Activated CD4-positive, alpha-beta T cell treated with anti-CD3 and anti-CD28 coated beads, Interleukin-2, amount 10 ng/mL, durations not matched to agents 7 days and 5 days (primary cell): ENCODE measurements at places on chromosomes 12 and 14.

DNA sequence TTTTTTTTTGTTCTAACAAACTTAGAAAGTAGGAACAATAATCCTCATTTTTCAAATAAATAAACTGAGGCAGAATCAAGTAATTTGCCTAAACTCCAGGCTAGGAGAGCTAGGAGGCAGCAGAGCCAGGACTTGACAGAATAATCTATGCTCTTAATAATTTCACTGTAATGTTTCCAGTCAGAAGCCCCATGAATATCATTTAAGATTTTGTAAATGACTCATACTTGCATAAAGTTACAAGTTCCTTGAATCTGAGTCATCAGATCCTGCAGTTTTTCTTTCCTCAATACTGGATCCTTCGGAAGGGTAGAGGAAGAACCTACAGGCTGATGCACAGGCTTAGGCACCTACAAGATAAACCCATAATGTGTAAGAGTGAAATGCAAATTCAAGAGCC, 29.0 kb downstream of the CAPRIN2 start:
- no peak for DNase-seq

- peak; percentile 19 for DNase-seq
Measured at GRCh38 chr12:607541-608001, 55.7 kb downstream of the NINJ2 start.

DNA sequence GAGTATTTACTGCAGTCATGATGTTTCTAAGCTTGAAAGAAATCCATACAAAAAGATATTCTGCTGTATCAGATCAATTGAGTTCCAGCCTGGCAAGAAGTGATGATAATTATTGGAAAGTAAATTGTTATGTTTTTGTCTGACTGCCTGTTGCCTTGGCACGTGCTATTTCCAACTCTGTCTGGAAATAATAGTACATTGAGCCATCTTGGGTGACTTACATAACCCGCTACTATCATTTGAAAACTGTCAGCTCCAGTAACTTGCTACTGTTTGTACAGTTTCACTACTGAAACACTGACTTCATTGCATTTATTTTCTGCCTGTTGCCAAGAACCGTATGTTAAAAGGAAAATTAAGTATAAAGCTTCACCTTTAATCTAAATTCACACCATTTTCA, 318.6 kb downstream of the ITPR2 start:
- no peak for DNase-seq

DNA sequence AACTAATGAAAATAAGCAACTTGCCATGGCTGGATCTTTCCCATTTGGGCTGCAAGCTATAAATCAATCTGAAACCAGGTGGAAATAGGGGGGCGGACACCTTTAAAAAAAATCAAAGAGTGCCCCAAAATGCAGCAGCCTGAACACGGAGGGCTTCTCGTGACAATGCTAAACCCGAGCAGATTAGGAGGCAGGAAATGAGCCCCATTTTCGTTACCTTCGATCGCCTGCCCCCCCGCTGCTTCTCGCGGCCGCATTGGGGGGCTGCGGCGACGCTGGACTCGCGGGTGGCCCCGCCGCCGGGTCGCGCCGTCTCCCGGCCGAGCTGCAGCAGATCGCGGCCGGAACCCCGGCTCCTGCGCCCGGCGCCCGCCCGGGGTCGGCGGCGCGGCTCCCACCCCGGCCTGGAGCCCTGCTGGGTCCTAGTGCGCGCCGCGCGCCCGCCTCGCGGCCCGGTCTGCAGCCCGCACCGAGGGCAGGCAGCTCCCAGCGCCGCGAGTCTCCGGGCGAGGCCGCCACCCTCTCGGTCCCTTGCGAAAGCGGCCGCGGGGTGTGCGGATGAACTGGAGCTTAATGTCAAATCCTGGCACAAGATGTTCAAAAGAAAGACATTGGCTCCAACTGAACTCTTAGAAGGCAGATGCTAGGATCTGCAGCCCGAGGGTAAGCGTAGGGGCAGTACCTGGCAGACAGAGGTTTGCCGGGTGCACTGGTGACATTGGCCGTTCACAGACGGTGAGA, 201.9 kb upstream of the FOXN3 start:
- peak; percentile 75 for DNase-seq

DNA sequence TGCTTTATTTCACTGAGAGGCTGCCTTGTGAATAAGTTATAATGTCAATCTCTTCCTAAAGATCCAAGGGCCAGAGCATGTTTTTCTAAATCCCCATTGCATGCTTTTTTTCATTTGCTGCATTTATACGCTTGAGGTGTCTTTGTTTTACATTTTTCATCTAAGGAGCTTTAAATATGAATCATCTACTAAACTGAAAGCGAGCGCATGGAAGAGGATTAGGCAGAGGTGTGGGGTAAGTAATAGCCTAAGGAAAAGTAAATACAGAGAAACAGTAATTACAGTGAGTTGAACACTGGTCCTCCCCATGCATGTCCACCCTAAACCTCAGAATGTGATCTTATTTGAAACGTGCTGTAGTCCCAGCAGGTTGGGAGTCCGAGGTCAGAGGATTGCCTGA, 76.4 kb upstream of the METAP2 start:
- no peak for DNase-seq

- no peak for DNase-seq
Measured at GRCh38 chr12:119808441-119808840, 68.7 kb downstream of the CIT start.

GRCh38 chr14:60008042-60008441, 83.7 kb upstream of the PCNX4 start:
- no peak for DNase-seq

GRCh38 chr14:36852981-36853691, 191.5 kb downstream of the PAX9 start:
- no peak for DNase-seq

- DNase-seq, result no peak
Measured at GRCh38 chr14:83294941-83295340, 1761.3 kb upstream of the SEL1L start.

DNA sequence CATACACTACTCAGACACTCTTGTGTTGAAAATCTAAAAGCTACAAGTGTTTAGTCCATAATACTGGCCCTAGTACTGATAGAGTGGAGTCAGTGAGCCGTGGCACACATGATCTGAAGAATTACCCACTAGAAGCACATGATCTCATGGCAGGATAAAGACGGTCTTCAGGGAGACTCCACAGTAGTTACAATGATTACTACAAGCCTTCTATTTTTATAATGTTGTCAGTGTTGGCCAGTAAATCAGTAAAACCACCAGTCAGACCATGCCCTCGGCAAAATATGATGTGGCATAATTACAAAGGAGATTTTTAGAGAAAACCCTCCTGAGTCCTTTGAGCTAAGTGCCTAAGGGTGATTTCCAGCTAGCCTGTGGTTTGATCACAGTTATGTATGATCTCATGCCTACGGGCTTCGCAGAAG, 114.9 kb downstream of the PDZRN4 start:
- DNase-seq, result no peak

- DNase-seq, result peak; percentile 55
Measured at GRCh38 chr14:91573894-91574837, 64.1 kb upstream of the PPP4R3A start.

- DNase-seq, result no peak
Measured at GRCh38 chr12:38384816-38385378, 68.3 kb downstream of the ALG10B start.
